CD8-positive, alpha-beta memory T cell (primary cell): ENCODE measurements at places on chromosomes 11 and 22.
A peak's percentile ranks its signal among the peaks of the same experiment; 100 is the strongest.

- DNase-seq = no peak
Measured at GRCh38 chr11:64369440-64370421, 10.8 kb downstream of the RPS6KA4 start.

DNA sequence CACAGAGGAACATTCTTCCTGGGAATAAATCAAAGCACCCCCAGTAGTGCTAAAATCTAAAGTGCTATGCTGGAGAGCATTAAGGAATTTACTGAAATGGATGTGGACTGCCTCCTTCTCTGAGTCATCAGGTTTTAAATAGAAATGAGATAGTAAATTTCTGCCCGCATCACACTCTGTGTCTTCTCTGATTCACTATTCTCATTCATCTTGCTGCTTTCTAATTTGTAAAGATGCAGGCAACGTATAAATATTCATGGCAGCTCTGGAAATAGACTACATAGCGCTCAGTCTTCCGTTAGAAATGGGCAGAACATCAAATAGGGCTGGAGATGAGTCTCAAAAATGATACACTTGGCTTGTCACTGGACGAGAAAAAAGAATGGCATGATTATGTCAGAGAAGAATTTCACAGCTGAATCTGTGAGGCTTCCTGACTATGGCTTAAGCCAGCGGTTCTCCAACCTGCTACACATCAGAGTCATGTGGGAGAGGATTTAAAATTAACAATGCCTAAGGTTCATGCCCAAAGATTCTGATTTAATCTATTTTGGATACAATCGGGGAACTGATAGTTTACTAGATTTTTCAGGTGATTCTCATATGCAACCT, 178.2 kb downstream of the LRRC4C start:
- no peak for DNase-seq

DNA sequence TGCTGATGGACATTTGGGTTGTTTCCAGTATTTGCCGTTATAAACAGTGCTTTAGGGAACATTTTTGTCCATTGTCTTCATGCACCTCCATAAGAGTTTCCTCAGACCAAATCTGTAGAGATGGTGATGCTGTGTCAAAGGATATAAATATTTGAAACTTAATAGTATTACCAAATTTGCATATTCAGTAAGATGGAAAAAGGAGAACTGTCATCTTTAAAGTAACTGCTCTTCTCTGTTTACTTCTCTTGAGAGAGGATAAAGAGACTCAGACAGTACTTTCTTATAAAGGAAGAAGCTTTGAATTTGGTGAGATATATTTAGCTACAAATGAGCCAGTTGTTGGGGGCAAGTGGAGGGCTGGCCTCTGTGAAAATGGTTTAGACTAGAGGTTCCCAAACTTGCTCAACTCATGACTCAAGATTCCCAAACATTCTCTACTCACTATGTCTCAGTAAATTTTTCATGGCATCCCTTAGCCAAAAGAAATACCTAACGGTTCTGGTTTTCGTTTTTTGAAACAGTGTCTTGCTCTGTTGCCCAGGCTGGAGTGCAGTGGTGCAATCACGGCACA, 26.2 kb downstream of the SHISA8 start:
- DNase-seq = no peak

DNA sequence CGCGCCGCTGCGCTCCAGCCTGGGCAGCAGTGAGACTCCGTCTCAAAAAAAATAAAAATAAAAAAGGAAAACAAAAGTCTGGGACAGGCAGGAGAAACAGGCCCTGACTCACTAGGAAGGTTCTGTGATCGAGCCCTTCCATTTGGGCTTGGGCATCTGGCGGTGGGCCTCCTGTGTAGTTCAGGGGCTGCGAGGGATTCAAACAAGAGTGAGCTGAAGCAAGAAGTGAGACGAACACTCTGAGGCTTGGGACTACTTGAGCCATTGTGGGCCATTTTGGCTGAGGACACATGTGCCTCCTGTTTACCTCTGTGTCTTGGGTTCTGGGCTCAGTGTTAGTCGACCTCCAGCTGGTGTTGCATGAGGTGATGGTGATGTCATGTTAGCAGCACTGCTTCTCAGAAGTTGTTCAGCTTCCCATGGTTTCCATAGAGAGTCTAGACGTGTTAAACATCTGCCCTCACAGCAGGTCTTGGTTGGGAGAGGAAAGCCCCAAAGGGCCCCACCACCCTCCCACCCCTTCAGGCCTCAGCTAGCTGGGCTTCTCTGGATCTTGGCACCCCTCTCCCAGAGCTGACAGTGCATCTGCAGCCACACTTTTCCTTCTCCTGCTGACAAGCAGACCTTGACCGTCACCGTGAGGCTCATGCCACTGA, 57.8 kb downstream of the MED15 start:
- peak; percentile 55 for DNase-seq

DNA sequence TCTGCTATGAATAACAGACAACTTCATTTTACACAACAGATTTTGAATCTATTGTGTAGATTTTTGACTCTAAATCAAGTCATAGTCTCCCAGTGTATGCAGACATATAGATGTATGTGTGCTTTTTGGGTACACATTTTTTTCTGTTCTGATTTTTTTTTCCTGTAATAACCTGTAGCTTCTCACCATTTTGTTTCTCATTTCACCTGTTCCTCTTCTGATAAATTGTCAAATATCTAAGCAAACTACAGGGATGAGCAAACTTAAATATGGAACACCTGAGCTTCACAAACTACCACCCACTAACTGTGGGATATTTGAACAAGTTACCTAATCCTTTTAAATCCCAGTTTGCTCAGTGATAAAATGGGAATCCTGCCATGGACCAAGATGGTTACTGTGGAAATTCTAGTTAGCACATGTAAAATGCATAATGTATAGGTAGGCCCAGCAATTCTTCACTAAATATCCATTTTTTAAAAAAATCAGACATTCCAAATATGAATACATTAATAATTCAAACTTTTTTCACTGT, 15.7 kb downstream of the LGR4 start:
- DNase-seq = no peak

DNA sequence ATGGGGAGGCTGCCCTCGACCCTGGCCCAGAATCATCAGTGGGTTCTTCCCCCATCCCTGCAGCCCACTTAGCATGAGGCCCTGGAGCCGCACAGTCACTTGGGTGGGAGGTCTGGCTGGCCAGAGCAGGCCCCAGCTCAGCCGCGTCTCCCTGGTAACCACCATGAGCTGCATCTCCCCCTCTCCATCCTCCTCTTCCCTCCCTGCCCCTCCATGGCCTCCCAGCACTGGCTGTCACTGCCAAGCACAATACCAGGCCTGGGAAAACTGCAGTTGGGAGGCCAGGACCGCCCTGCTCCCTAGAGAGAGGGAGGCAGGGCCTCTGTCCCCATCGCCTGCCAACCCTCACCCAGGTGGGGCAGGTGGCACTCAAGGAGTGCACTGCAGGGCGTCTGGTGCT, 8.0 kb downstream of the CSDC2 start:
- no peak for DNase-seq

DNA sequence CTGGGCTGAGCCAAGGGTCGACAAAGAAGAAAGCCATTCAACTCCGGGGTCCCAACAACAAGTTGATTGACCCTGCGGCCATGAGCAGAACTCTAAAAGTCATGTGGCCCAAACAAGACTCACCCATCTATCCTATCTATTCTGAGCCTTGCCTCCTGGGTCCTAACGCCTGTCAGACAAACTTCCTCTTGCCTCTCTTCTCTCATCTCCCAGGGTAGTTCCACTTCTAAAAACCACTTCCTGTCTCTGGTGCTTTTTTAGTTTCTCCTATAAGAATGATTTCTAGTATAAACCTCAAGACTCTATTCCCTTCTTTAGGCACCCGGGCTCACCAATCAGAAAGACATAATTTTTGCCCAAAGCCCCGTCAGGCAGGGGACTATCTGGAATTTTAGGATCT, 530.2 kb downstream of the DLG2 start:
- no peak for DNase-seq

DNA sequence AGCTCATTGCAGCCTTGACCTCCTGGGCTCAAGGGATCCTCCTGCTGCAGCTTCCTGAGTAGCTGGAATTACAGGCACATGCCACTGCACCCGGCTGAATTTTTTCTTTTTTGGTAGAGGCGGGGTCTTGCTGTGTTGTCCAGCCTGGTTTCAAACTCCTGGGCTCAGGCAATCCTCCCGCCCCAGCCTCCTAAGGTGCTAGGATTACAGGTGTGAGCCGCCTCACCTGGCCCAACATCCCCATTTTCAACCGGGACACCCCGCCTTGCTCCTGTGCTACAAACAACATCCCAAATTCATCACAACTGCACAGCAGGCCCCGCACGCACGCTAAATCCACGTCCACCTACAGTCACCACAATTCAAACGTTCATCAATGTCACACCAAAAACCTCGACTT, 61.0 kb downstream of the ARFGAP3 start:
- DNase-seq = no peak

- DNase-seq = no peak
Measured at GRCh38 chr11:122642971-122643370, 12.6 kb upstream of the UBASH3B start.

GRCh38 chr11:65663639-65664200, 1.0 kb upstream of the RELA start:
- peak; percentile 68 for DNase-seq

GRCh38 chr22:20268279-20269012, at the start of gene RTN4R:
TSS of gene RTN4R (minus strand) at chr22:20268318. CDS start at chr22:20268092, 226 bp downstream.
- peak; percentile 58 for DNase-seq

- DNase-seq = peak; percentile 34
Measured at GRCh38 chr11:34997952-34998528, 81.6 kb downstream of the PDHX start.

GRCh38 chr11:102458548-102458947, 6.0 kb upstream of the TMEM123 start:
- DNase-seq = no peak

- no peak for DNase-seq
Measured at GRCh38 chr11:128886406-128887124, 4.6 kb upstream of the KCNJ5 start.

- DNase-seq = no peak
Measured at GRCh38 chr11:68695531-68695930, 11.2 kb downstream of the GAL start.

GRCh38 chr22:49464037-49464436, 363.6 kb downstream of the BRD1 start:
- no peak for DNase-seq

- DNase-seq = no peak
Measured at GRCh38 chr11:76436020-76436419, 8.8 kb upstream of the EMSY start.

GRCh38 chr11:665062-665703, 28.1 kb downstream of the DRD4 start:
- DNase-seq = no peak

DNA sequence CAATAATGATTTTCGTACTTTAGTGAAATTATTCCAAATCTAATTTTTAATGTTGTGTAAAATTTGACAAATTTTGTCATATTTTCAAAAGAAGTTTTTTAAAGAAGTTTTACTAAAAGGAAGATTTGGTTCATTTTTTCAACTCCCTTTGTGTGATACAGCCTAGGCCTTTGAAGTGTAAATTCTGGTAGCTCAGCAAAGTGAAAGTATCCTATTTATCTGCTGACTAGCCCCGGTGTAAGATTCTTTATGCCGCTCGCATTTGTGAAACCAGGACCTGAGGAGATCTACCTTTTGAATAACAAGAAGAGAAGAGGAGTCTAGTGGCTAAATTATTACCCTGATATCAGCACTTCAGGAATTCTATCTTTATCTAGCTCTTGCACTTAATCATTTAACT, 177.4 kb downstream of the JRKL start:
- no peak for DNase-seq

GRCh38 chr11:115080923-115081680, 402.8 kb downstream of the NXPE2 start:
- DNase-seq = no peak

- no peak for DNase-seq
Measured at GRCh38 chr22:29300807-29301601, 5.4 kb upstream of the GAS2L1 start.

DNA sequence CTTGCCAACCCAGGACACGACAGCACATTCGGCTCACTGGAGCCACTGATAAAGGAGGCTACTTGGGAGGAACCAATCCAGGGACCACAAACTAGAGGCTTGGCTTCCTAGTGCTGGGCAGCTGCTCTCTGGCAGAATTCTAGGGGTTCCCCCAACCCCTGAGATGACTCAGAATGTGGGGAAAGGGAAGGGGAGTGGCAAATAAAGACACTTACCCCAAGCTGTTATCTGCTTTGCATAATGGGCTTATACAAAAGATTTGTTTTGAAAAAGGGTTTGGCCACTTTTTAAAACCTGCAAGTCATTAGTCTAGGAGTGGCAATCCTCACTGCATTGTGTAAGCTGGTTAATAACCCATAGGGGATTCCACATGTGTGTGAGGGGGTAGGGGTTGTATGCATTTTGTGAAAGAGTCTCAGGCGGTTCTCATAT, 64.1 kb upstream of the LMO1 start:
- no peak for DNase-seq

DNA sequence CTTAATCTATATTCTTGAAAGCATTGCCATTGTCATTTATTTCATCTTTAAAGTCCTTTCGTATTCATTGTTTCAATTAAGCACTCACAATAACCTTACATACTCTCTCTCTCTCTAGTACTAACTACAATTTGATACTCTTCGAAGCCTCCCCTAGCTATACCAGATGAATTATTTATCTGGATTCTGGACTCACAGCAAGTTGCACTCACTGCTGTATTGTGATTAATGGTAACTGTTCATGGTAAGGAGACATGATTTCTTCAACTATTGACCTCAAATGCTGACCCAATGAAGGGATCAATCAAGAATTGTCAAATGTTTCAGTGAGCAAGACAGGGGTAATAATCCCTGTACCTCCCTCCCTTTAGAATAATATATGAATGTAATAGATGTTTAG, 6.0 kb upstream of the OR52B6 start:
- DNase-seq = no peak

GRCh38 chr22:49948958-49949913, 11.3 kb upstream of the PIM3 start:
- no peak for DNase-seq

GRCh38 chr11:125941619-125942611, 3.9 kb upstream of the VSIG10L2 start:
- DNase-seq = peak; percentile 24

GRCh38 chr11:93654226-93654625, 7.3 kb upstream of the CEP295 start:
- DNase-seq = no peak

DNA sequence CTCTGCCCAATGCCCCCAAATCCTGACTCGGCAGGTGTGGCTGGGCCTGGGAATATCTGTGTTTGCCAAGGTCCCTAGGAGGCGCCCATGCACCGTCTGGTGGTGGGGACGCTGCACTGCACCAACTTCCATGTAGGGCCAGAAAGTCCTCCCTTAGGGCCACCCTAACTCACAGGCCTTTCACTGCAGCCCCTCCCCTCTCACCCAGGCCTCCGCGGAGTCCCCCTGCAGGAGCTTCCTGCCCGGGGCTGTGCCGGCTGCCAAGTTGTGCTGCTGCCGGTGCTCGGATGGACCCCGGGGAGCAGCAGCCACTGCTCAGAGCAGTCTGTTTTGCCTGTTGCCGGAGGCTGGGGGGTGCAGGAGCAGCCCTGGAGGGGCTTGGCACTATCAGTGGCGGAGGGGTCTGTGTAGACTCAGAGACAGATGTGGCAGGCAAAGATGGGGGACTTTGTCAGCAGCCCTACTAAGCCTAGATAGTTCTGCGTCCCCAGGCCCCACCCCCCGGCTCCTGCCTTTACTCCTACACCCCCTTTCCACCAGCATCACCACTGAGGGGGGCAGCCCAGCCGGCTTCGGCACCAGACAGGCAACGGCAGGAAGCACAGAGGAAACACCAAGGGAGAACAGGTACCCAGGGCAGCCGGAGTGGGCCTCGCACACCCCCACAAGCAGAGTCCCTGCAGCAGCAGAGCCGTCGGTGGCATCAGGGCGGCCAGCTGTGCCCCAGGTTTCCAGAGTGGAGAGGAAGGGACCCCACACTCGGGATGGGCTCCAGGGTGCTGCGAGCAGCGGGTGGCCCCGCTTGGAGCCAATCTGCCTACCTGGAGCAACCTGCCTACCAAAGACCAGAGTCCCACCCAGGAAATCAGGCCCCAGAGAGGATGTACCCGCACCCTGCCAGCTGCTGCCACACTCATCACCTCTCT, 124.3 kb downstream of the TRIM29 start:
- DNase-seq = no peak
